ENCODE measurements at places on chromosomes 16 and 17.

DNA sequence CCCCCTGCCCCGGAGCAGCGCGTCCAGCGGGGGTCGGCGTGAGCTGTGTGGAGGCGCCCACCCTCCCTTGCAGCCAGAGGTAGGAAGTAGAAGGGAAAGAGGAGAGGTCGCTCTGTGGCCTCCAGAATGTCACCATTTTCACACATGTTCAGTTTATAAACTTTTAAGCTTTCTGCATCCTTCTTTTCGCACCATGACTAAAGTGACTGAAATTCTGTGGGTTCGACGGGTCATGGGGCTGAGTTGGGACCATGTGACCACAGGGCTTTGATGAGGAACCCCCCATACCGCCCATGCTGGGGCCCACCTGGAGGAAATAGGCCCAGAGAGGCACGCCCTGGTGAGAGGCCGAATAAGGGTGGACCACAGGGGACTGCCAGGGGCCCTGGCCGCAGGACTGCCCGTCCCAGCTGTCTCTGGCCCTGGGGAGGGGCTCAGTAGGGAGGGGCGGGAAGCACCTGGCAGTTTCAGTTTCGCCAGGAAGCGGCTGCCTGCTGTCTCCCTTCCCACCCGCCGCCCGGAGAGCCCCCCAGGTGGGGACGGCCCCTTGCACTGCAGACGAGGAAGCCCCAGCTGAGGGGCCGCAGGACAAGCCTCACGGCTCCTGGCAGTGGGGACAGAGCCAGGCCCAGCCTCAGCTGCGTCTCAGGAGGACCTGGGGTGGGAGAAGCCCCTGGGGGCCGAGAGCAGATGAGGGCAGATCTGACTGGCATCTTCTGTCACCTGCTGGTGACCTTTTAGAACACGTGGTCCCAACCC is 9.0 kb downstream of the CBFA2T3 start:
- DNase-seq, result no peak

DNA sequence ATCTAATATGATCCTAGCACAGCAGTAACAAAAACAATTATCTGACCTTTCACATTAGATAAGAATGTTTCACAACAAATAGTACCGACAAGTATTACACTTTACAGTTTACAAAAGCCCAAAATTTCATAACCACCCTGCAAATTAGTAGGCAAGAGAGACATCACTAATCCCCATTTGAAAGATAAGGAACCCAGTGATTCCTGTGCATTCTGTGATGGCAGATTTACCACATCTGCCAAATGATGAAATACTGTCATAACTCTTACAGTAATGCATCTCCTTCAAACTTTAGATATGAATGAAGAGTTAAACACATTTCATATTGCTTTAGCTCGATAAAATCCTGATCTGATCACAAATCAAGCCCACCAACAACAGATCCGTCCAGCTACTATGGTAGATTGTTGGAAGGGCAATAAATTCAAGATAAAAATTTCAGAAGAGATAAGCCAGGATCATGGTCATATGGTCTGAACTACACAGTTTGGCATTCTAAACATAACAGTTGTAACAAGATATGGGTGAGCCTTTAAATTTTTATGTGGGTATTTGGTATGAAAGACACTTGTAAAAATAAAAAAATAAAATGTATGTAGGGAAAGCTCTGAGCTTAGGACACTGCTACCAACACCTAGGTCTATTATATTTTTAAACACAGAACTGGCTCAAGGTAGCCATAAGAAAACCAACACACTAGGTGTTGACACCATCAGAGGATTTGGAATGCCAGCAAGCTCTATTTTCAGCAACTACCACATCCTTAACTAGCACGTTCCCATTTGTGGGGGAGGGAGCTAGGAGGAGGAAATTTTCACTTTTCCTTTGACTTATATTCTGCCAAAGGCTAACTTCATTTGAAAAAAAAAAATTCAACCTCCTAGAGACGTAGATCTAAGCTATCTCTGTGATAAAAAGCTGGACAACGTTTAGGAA is 9.3 kb downstream of the YWHAE start:
- no peak for DNase-seq

GRCh38 chr17:29469276-29469675 is 79.1 kb downstream of the TAOK1 start:
- DNase-seq, result no peak

GRCh38 chr16:30748634-30749445 is 615 bp downstream of the PHKG2 start:
- peak; percentile 50 for DNase-seq

DNA sequence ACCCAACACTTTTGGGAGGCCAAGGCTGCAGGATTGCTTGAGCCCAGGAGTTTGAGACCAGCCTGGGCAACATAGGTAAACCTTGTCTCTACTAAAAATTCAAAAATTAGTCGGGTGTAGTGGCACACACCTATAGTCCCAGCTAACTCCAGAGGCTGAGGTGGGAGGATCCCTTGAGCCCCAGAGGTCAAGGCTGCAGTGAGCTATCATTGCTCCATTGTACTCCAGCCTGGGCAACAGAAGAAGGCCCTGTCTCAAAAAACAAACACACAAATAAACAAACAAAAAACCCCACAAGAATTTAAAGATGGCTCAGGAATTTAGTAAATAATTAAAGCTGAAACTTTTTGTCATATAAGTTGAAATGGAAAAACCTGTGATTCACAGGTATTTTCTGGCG is 2.3 kb upstream of the TMEM170A start:
- DNase-seq, result no peak

DNA sequence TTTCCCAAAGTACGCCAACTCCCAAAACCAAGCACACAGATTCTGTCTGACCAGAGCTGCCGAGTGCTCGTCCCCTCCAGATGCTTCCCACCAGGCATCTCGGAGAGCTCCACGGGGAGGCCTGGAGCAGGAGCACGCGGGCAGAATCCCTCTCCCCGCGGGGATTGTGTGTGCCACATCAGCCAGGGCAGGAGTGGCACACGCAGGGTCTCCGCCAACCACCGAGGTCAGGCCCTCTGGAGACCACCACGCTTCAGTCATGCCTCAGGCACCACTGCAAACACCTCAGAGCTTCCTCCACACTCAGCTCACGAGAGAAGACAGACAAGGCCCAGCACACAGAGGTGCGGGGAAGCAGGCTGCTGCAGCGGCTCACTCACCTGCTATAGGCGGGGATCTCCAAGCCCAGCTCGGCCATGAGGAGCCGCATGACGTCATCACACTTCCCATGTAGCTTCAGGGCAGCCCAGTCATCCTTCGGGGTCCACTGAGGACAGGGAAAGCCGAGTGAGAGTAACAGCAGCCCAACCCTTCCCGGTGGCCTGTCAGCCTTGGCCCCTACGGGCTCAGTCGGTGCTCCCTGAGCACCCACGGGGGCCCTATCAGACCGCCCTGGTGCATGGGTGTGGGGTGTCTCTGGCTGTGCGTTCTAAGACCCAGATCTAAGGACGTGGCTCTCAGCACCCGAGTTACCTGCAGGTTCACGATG is 2.3 kb upstream of the PCYT2 start:
- DNase-seq, result no peak

GRCh38 chr17:57372156-57372555 is 115.8 kb downstream of the MSI2 start:
- no peak for DNase-seq

DNA sequence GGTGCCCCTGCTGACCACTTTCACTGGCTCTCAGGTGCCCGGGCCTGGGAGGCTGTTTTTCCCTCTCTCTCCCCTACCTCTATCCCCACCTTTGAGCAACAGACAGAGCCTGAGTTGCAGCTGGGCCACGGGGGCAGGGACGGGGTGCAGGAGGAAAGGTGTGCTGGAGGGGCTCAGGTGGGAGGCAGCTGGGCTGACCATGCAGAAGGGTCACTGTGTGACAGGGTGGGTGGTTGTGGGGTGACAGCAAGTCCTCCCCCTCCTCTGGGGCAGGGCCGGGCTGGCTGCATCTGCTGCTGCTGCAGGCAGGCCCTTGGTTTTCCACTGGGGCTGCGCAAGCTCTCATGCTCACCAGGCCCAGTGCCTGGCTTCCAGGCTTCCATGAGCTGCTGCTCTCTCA is 6.6 kb downstream of the ZNF319 start:
- DNase-seq, result no peak

DNA sequence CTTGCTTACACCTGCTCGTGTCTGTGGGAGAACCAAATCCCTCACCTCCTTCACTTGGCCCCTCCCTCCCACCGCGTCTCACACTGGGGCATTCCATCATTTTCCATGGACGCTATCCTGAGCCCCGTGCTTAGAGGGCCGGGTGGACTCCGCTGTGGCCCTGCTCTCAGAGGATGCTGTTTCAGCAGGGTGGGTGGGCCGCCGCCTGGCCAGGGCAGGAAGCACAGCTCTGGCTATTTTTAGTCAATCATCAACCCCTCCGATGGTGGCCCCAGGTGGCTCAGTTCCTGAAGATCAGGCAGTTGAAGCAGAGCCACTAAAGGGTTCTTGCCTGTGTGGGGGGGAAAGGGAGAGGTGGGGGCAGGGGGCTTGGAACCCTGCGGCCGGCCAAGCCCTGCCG is 230.3 kb downstream of the ENGASE start:
- no peak for DNase-seq

GRCh38 chr16:89369266-89369895 is 121.0 kb downstream of the ANKRD11 start:
- DNase-seq, result no peak

GRCh38 chr17:17304521-17304985 is 1.4 kb downstream of the NT5M start:
- no peak for DNase-seq

DNA sequence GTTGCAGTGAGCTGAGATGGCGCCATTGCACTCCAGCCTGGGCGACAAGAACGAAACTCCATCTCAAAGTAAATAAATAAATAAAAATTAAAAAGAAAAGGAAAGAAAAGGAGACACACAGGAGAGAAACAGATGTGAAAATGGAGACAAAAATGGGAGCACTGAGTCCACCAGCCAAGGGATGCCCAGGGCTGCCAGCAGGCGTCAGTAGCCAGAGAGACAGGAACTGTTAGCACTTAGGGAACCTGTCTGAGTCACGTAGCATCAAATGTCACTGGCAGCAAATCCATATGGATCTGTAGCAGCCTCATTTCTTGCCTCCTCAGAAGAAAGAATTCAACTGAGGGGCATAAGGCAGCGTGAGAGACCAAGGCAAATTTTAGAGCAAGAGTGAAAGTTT is 79.7 kb downstream of the CYLD start:
- peak; percentile 58 for DNase-seq

DNA sequence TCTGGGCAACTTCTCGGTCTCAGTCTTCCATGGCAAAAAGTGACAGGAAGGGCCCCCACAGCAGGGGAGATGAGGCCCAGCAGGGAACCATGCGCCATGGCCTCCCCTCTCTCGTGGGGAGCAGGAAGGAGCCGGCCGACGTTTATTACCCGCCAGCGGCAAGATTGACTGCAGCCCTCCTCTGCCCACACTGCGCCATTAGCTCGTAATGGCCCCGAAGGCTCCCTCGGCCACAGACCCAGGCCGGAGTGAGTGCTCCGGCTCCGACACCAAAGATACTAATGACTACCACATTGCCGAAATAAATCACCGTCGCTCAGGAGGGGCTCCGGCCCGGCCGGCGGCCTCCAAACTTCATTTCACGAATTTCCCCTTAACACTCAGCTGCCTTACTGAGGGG is 226.9 kb downstream of the C16orf78 start:
- no peak for DNase-seq

DNA sequence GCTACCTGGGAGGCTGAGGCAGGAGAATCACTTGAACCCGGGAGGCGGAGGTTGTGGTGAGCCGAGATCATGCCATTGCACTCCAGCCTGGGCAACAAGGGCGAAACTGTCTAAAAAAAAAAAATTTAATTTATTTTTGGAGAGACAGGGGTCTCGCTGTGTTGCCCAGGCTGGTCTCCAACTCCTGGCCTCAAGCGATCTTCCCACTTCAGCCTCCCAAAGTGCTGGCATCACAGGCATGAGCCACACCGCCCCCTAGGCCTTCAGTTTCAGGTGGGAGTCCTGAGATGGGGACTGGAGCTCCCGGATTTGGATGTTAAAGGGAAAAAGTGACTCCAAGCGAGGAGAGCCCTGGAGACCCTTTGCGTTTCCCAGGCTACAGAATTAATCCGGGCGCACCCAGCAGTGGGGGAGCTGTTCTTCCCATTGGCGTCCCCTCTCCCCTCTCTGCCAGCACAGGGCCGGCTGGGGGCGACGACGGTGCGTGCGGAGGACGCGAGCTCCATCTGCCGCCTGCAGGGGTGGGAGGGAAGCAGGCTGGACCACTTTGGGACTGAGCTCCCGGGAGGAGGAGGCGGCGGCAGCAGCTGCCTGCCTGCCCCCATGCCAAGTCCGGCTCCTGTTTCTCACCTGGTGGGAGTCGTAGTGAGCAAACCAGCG is 49.3 kb upstream of the USP7 start:
- DNase-seq, result no peak

DNA sequence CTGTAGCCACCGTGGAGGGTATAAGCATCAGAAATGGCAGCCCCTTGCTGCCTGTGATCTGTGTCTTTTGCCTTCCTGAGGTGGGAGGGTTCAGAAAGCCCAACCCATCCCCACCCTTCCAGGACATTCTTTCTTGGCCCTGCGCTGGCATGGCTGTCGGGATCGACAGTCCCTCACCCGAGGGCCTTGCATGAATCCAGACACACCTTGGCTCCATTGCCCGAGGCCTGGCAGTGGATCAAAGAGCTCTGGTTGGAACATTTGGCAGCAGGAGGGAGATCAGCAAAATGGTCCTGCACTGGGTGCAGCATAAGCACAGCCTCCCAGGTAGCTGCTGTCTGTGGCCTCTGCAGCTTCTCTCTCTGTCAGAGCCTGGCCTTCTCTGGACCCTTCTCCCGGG is 246.6 kb upstream of the MAF start:
- no peak for DNase-seq

DNA sequence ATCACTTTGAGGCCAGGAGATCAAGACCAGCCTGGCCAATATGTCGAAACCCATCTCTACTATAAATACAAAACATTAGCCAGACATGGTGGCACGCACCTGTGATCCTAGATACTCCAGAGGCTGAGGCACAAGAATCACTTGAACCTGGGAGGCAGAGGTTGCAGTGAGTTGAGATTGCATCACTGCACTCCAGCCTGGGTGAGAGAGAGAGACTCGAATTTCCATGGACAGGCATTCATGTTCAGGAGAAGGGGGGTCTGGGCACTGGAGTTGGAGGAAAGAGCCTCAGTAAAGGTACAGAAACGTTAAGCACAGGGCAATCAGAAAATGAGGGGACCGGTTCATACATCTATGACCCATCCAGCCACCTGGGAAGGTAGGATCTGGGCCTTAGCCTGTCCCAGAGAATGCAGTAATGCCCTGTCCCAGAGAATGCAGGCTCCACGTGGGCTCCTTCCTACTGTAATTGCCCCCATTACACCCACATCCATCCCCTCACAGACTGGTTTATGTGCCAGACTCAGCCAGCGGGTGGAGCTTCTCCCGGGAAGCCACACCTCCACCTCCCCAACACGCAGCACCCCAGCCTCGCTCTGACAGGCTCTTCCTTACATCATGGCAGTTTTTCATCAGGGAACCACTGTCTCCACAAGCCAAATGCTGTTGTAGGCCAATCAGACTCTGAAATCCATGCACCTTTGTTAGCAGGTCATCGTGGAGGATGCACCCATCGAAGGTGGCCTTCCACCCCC is 21.6 kb upstream of the ARL4D start:
- DNase-seq, result no peak

DNA sequence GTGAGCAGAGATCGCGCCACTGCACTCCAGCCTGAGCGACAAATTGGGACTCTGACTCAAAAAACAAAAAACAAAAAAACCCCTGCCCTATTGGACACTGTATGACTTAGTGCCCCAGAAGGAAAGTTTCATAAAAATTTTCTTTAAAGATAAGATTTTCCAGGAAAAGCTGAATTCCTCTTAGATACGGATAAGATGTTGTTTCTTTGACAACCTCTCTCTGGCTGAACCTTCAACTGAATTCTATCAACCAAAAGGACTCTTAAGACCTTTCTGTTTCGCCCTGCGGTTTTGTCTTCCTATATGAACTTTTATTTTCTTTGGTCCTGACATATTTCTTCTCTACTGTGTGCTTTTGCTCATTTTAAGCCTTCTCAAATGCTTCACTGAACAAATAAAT is 35.8 kb downstream of the CPPED1 start:
- DNase-seq, result no peak

Measured in Calu3 (cell line).